ENCODE measurements at places on chromosomes 5 and 9. TPM values are rescaled to one million over a fixed set of nuclear protein-coding genes. Genes with fewer than 3 reads are reported as not detected.
A peak's percentile ranks its signal among the peaks of the same experiment; 100 is the strongest.

DNA sequence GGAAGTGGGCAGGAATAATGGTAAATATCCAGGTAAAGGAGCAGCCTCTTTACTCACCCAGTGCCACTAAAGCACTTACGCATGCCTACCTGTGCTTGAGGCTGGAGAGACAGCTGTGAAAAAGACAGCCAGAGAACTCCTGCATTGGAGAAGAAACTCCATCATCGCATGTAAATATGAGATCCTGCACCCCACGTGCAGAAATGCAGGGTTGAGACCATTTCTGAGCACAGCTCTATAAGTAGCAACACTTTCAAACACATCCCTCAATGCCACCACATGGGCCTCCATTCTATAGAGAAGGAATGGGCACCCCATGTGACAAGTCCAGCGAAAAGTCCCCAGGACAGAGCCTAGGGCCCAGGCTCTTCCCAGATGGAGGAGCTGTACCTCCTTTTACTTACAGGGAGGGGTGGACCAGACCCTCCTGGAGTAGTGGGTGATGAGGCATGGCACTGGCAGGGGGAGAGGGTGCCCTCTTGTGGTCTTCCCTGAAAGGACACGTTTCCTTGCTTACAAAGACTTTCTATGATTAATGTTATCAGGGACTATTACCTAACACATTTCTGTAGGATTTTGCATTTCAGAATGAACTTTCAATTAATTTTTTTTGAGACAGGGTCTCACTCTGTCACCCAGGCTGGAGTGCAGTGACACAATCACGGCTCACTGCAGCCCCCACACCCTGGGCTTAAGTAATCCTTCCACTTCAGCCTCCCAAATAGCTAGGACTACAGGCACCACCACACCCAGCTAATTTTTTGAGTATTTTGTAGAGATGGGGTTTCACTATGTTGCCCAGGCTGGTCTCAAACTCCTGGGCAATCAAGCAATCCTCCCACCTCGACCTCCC is 55.3 kb upstream of the IL17B start:
- DNase-seq: peak; percentile 46

GRCh38 chr9:102000956-102001355 is 262.5 kb upstream of the GRIN3A start:
- no peak for DNase-seq

PCDHA9 gene
- total RNA-seq: 9.8 TPM

SARDH gene
- total RNA-seq: 1.6 TPM

Measured in frontal cortex (tissue), 4 donors.